GM12864 (cell line): ENCODE measurements at places on chromosomes 3 and 15.

DNA sequence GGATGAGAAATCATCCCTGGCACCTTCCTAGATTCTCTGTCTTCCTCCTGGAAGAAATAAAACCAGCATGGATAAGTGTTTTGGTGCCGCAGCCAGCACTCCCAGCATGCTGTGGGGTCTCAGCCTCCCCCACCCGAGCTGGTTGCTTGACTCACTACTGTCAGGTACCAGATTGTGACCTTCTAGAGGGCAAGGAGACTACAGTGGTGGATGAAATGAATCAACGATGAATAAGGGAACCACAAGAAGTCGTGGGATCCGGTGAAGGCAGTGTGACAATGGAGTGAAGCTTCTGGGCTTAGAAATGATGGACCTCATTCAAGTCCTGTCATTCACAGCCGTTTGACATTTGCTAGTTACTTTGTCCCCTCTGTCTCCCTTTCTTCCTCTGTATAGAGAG, 50.2 kb upstream of the SLCO3A1 start:
- DNase-seq = no peak

DNA sequence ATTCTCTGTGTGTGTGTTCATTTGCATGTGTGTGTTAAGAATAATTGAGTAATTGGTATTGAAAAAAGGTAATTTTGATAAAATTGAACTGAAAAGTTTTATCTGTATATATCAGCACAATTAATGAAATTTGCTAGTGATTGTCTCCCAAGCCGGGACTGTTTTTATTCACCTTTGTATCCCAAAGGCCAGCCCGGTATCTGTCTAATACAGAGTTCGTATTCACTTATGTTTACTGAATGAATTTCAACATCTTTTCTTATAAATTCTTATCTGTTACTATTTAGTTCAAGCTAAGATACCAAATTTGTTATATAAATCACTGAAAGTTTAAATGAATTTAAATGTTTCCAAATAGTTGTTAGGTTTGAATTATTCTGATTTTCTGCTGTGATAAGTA, 394.0 kb upstream of the NAALADL2 start:
- no peak for DNase-seq

GRCh38 chr3:20064796-20065564, 24.7 kb downstream of the KAT2B start:
- DNase-seq = no peak

GRCh38 chr3:131216330-131216729, 165.2 kb upstream of the NUDT16 start:
- DNase-seq = no peak

DNA sequence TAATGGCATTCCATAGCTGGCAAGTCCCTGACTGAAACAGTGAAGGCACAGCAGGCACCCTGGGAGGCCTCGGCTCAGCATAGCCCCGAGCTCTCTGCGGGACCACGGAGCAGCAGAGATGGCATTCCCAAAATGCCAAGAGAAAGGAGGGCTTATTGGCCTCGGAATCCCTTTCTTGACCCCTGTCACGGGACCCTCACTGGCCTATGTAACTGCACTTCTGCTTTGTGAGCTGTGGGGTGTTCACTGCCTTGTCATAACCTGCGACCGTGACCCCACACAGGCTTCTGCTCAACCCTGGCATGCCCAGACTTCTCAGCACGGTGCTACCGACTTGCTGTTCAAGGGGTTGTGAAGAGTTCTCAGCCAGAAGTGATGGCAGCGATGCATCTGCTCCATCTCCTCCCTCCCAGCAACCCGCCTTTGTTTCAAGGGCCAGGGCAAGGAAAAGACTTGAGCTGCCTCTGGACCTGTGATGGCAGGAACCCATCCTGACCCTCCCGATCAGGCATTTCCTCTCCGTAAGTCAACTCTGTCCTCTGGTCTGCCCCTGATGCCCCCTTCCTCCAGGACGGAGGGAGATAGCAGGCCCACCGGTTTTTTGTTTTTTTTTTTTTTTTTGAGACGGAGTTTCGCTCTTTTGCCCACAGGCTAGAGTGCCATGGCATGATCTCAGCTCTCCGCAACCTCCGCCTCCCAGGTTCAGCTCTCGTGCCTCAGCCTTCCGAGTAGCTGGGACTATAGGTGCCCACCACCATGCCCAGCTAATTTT, 30.5 kb downstream of the EHD4 start:
- DNase-seq = no peak

DNA sequence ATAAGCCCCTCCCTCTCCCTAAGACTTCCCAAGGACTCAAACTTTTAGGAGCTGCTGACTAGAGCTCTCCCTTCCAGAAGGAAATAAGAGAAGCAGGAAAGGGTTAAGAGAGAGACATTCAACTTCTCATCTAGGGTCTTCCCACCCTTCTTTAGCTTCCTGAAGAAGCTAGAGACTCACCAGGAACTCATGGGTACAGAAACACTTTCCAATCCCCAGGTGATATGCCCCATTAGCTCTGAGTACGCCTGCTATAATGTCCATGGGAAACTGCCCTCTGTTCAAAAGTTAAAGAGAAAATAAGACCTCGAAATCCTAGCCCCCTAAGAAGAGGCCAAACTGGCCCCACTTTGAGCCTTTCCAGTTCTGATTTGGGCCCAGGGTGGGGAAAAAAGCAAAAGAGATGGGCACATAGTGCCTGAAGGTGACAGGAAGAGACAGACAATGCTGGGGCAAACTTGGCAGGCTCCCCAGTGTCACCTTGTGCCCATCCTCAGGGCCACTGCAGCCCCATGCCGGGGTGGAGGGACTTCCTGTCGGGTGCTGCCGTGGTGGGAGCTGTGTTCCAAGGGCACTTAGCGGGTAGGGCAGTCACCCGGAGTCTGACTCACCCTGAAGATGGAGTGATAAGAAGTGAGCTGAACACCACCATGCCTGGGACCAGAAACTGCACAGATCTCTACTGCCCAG, 29.5 kb downstream of the CCDC12 start:
- no peak for DNase-seq

GRCh38 chr3:126194713-126195305, 14.4 kb upstream of the ALDH1L1 start:
- no peak for DNase-seq

DNA sequence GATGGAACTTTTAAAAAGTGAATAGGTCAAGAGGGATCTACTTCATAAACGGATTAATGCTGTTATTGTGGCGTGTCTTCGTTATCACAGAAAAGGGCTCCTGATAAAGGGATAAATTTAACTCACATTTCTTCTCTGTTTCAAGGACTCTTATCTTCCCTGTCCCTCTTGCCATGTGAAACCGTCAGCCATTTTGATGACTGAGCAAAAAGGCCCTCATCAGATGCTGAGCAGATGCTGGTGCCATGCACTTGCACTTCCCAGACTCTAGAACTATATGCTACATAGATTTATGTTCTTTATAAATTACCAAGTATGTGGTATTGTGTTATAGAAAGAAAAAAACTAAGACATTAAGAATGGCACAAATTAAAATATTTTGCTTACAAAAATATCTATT, 1011.8 kb upstream of the GBE1 start:
- no peak for DNase-seq

DNA sequence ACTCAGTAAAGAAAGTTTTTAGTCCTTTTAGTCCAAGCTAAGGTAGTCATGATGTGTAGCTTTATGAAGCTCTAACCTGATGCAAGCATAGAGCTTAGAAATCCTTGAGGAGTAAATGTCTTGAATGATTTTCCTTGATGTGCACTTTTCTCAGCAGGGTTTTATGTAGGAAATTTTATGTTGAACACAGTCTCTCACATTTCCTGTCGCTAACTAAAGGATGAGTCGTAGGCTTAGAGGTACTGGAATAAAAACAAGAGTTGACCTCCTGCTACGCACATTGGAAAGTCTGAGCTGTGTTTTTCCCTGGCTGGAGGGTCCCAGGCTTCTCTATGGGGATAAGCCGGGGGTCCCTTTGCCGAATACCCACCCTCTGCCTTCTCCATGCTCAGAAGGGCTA, 34.7 kb upstream of the ZPLD1 start:
- DNase-seq = no peak

GRCh38 chr3:73848173-73848906, 223.6 kb upstream of the PDZRN3 start:
- no peak for DNase-seq

- DNase-seq = no peak
These were observed 1.3 kb downstream of the CLPX start for GRCh38 chr15:65183865-65184159.
